ENCODE measurements at places on chromosomes 12 and 14. TPM values are rescaled to one million over a fixed set of nuclear protein-coding genes. Genes with fewer than 3 reads are reported as not detected.
A peak's percentile ranks its signal among the peaks of the same experiment; 100 is the strongest.

The SLC4A8 gene
- total RNA-seq: 0.69 TPM

The FAM186B gene
- 0.12 TPM for total RNA-seq

The RPGRIP1 gene
- not detected for total RNA-seq

The KRT85 gene
- not detected for total RNA-seq

The PPM1H gene
- 0.14 TPM for total RNA-seq

The AKAP5 gene
- total RNA-seq: 0.14 TPM

The ACVRL1 gene
- total RNA-seq: 0.83 TPM

The PKP2 gene
- total RNA-seq: 0.76 TPM

The HOXC12 gene
- not detected for total RNA-seq

The GPR132 gene
- total RNA-seq: 49.2 TPM

The VEZT gene
- 49.4 TPM for total RNA-seq

The GALNT16 gene
- not detected for total RNA-seq

The BMAL2 gene
- total RNA-seq: 0.32 TPM

The MIP gene
- not detected for total RNA-seq

The CLEC4A gene
- 2.1 TPM for total RNA-seq

The FERMT2 gene
- 0.79 TPM for total RNA-seq

The PRICKLE1 gene
- total RNA-seq: not detected

The TAS2R42 gene
- not detected for total RNA-seq

The LTB4R gene
- total RNA-seq: 19.5 TPM

- no peaks in the 10 kb centered on the region for H3K36me3 ChIP-seq
- no peaks in the 10 kb centered on the region for H3K4me1 ChIP-seq
- no peak overlapping the region for H3K4me3 ChIP-seq
These were observed 500.4 kb downstream of the NELL2 start for GRCh38 chr12:44375694-44376093.

- H3K4me1 ChIP-seq: no peaks in the 10 kb centered on the region
- no peak overlapping the region for H3K4me3 ChIP-seq
- H3K36me3 ChIP-seq: no peaks in the 10 kb centered on the region
These were observed 156.6 kb downstream of the PAX9 start for GRCh38 chr14:36818246-36818645.

DNA sequence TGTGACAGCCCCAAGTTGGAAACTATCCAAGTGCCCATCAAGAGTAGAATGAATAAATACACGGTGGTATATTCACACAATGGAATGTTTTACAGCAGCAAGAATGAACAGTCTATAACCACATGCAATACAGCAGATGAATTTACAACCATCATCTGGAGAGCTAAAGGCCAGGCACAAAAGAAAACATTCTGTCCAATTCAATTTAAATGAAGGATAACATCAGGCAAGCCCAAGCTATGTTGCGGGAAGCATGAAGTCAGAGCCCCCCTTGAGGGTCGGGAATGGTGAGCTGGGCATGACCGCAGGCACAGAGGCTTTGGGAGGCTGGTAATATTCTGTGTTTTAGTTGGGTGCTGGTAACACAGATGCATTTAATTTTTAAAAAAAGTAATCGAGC lies 76.0 kb downstream of the SYNE3 start:
- no peak for DNase-seq
- H3K36me3 ChIP-seq: peaks cover 66% of the 10 kb centered on the region
- H3K4me1 ChIP-seq: peaks cover 7% of the 10 kb centered on the region
- no peak overlapping the region for H3K27ac ChIP-seq
- H3K4me3 ChIP-seq: no peak overlapping the region

GRCh38 chr12:22543246-22544037 lies 900 bp downstream of the C2CD5 start:
- H3K4me3 ChIP-seq: peak overlapping the region; percentile 97
- no peaks in the 10 kb centered on the region for H3K36me3 ChIP-seq
- H3K27me3 ChIP-seq: no peaks in the 10 kb centered on the region
- peak; percentile 55 for DNase-seq
- peak overlapping the region; percentile 78 for H3K27ac ChIP-seq

DNA sequence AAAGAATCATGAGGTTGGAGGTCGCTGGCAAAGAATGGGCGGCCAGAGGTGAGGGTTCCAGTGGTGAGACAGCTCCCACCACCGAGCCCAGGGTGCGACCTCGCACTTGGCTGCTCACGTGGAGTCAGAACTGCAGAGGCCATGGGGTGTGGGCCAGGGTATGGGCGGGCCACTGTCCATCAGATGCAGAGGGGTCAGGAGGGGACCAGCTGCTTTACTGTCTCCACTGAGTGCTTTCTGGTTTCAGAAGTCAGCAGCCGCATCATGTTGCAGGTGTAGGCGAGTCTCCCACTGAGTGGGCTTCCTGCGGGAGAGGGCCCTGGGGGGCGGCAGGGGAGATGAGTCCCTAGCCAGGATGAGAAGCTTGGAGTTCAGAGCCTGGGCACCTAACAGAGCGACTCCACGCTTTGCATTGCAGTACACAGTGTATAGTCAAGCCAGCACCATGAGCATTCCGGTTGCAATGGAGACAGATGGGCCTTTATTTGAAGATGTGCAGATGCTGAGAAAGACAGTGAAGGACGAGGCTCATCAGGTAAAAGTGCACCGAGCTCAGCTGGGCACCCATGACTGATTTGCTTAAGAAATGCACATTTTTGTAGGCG lies 46.9 kb upstream of the DYNC1H1 start:
- no peak for DNase-seq
- H3K27ac ChIP-seq: no peak overlapping the region
- peaks cover 66% of the 10 kb centered on the region for H3K36me3 ChIP-seq
- no peak overlapping the region for H3K4me3 ChIP-seq
- no peaks in the 10 kb centered on the region for H3K27me3 ChIP-seq
- no peaks in the 10 kb centered on the region for H3K4me1 ChIP-seq

GRCh38 chr12:22048351-22049041 lies 2.5 kb downstream of the CMAS start:
- no peak overlapping the region for H3K27ac ChIP-seq
- no peaks in the 10 kb centered on the region for H3K36me3 ChIP-seq
- H3K27me3 ChIP-seq: no peaks in the 10 kb centered on the region

DNA sequence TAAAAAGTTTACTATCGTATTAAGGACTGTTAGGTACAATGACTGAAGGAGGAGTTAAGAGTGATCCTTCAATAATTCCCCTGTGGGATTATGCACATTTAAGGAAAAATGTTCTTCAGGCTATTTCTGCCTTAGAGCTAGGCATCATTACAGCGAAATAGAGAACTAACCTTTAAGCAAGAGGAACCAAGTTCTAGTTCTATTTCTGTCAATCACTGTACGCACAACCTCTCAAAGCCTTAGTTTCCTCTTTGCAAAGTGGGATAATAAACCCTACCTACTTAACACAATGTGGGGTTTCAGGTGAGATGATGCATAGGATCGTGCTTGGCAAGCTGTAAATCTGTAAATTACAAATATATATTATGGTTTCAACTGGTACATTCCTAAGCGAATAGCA lies 15.4 kb downstream of the NTF3 start:
- H3K27me3 ChIP-seq: no peaks in the 10 kb centered on the region
- H3K27ac ChIP-seq: no peak overlapping the region
- no peak for DNase-seq
- no peaks in the 10 kb centered on the region for H3K4me1 ChIP-seq

DNA sequence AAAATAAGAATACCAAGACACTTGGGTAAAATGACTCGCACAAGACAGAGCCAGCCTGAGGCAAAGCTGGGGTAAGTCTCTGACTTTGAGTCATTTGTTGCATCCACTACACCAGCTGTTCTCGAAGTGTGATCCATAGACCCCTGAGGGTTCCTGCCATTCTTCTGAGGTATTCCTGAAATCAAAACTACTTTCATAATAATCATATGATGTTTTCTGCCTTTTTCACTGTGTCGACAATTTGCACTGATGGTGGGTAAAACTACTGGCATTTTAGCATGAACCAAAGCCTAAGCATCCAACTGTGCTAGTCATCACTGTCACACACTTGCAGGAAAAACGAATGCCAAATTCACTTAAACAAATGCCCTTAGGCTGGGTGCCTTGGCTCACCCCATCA lies 135.5 kb upstream of the FUT8 start:
- H3K4me1 ChIP-seq: peaks cover 5% of the 10 kb centered on the region
- no peak for DNase-seq
- H3K27me3 ChIP-seq: no peaks in the 10 kb centered on the region
- H3K27ac ChIP-seq: no peak overlapping the region

DNA sequence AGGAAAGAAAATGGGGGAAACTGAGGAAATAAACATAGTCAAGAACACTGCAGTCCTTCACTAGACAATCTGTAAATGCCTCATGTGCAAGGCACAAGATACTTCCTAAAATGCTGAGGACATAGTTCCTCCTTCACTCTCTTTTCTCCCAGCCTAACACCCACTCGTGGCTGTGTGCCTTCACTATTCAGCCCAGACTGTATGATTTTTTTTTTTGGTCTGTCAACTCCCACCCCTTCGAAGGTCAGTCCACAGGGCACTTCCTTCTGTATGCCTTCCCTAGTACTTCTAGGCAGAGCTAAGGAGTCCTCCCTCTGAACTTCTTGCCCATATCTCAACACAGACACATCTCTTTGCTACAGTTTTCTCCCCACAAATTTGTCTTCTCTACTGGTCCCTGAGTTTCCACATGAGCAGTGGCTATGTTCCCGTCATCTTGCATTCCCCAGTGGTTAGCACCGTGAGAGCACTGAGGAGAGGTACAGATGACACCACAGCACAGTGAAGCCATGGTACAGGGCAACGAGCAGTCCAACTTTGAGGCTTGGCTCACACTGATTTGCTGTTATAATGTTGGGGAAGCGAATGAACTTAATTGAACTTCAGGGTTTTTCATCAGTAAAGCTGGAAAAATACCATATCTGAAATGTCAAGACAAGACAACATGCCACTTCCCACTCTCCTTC lies 24.1 kb upstream of the SYCP3 start:
- H3K4me3 ChIP-seq: no peak overlapping the region
- H3K27me3 ChIP-seq: no peaks in the 10 kb centered on the region
- H3K27ac ChIP-seq: no peak overlapping the region
- H3K4me1 ChIP-seq: no peaks in the 10 kb centered on the region

- no peak overlapping the region for H3K4me3 ChIP-seq
- DNase-seq: no peak
- no peaks in the 10 kb centered on the region for H3K27me3 ChIP-seq
- peaks cover under 1% of the 10 kb centered on the region for H3K4me1 ChIP-seq
- no peak overlapping the region for H3K27ac ChIP-seq
- no peaks in the 10 kb centered on the region for H3K36me3 ChIP-seq
These were observed 101.1 kb downstream of the CRADD start for GRCh38 chr12:93778306-93778705.

GRCh38 chr12:5308996-5309395 lies 122.9 kb upstream of the NTF3 start:
- no peaks in the 10 kb centered on the region for H3K27me3 ChIP-seq
- no peaks in the 10 kb centered on the region for H3K4me1 ChIP-seq
- no peak overlapping the region for H3K4me3 ChIP-seq
- H3K27ac ChIP-seq: no peak overlapping the region

DNA sequence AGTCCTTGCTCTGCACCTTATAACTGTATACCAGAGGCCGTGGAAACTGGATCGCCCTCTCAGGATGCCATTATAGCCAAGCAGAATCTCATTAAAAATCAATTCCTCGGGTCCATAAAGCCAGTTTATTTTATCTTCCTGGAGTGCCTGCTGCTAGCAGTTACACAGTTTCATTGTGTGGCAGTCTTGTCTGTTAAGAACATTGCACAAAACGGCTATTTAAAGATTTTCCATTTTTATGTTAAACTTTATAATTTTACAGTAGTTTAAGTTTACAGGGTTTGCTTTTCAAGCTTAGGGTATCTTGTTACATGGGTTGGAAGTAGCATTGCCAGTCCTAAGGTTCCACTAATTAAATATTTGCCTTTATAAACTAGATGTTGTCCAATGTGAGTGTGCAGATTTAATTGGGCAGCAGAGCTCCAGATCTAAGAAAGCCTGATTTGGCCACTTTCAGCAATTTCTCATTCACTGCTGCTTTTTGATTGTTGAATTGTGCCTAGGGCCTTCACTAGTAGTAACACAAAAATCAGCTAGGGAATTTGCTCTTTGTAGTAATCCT lies 17.0 kb downstream of the TMEM30B start:
- no peak for DNase-seq
- H3K27me3 ChIP-seq: peaks cover 11% of the 10 kb centered on the region
- no peak overlapping the region for H3K4me3 ChIP-seq
- H3K36me3 ChIP-seq: no peaks in the 10 kb centered on the region
- no peaks in the 10 kb centered on the region for H3K4me1 ChIP-seq
- H3K27ac ChIP-seq: no peak overlapping the region

- H3K27me3 ChIP-seq: no peaks in the 10 kb centered on the region
- no peak overlapping the region for H3K4me3 ChIP-seq
- no peak overlapping the region for H3K27ac ChIP-seq
- H3K4me1 ChIP-seq: no peaks in the 10 kb centered on the region
- no peaks in the 10 kb centered on the region for H3K36me3 ChIP-seq
- no peak for DNase-seq
These were observed 95.6 kb upstream of the MANSC4 start for GRCh38 chr12:27875677-27876076.

GRCh38 chr12:58537278-58537677 lies 383.0 kb downstream of the LRIG3 start:
- H3K27ac ChIP-seq: no peak overlapping the region
- DNase-seq: no peak
- H3K4me3 ChIP-seq: no peak overlapping the region

- no peak for DNase-seq
- peaks cover 27% of the 10 kb centered on the region for H3K36me3 ChIP-seq
- H3K4me1 ChIP-seq: peaks cover 69% of the 10 kb centered on the region
- H3K27me3 ChIP-seq: no peaks in the 10 kb centered on the region
These were observed 85.7 kb downstream of the DUSP16 start for GRCh38 chr12:12476857-12477531.

- no peaks in the 10 kb centered on the region for H3K4me1 ChIP-seq
- DNase-seq: no peak
- no peak overlapping the region for H3K27ac ChIP-seq
- no peaks in the 10 kb centered on the region for H3K36me3 ChIP-seq
These were observed 653.9 kb upstream of the TBX3 start for GRCh38 chr12:115337693-115338543.

DNA sequence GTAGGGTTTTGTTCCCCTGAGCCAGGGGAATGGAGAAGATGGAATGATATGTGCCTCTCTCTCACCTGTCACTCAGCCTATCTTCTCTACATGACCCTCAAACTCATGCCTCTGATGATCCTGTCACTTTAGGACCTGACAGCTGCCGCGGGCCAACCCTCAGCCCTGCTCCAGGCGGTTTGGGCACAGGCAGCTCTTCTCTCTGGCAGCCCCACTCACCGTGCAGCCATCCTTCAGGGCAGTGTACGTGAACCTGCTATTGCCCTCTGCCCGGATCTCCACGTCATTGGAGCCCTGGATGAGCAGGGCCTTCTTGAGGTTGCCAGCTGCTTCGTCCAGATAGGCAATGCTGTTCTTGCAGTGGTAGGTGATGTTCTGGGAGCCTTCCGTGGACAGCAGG lies 10.5 kb downstream of the TMEM106C start:
- no peak for DNase-seq
- no peaks in the 10 kb centered on the region for H3K4me1 ChIP-seq
- no peaks in the 10 kb centered on the region for H3K27me3 ChIP-seq
- no peaks in the 10 kb centered on the region for H3K36me3 ChIP-seq
- no peak overlapping the region for H3K27ac ChIP-seq
- H3K4me3 ChIP-seq: no peak overlapping the region

All from CD4-positive, alpha-beta memory T cell (primary cell).